T-helper 17 cell (primary cell): ENCODE measurements at places on chromosomes 7 and 10. TPM values are rescaled to one million over a fixed set of nuclear protein-coding genes. Genes with fewer than 3 reads are reported as not detected.

The BMPER gene
- total RNA-seq: not detected

The CPED1 gene
- total RNA-seq: 0.40 TPM

The CADPS2 gene
- total RNA-seq: not detected

The HOXA1 gene
- 0.60 TPM for total RNA-seq

The NPC1L1 gene
- total RNA-seq: not detected

The ASZ1 gene
- not detected for total RNA-seq

The FZD1 gene
- 0.13 TPM for total RNA-seq

The KEL gene
- 3.3 TPM for total RNA-seq

The RNF133 gene
- total RNA-seq: not detected

The FAM131B gene
- total RNA-seq: 0.42 TPM

The FAM241B gene
- 8.1 TPM for total RNA-seq

The ARL5B gene
- total RNA-seq: 24.3 TPM

The CTAGE4 gene
- total RNA-seq: 0.32 TPM

The PILRA gene
- total RNA-seq: 14.5 TPM

The MSMB gene
- total RNA-seq: not detected

The NEUROG3 gene
- total RNA-seq: not detected

The ADCY1 gene
- total RNA-seq: not detected

The INHBA gene
- 0.12 TPM for total RNA-seq

The CFAP70 gene
- 2.6 TPM for total RNA-seq

The ERLIN1 gene
- total RNA-seq: 3.7 TPM

The TMEM273 gene
- 39.6 TPM for total RNA-seq

The CRHR2 gene
- total RNA-seq: not detected

The PALD1 gene
- 0.07 TPM for total RNA-seq

The CUZD1 gene
- 0.73 TPM for total RNA-seq

The OR2A5 gene
- not detected for total RNA-seq

The GHRHR gene
- not detected for total RNA-seq
